Forelimb muscle (tissue), 1 donor: ENCODE measurements at places on chromosomes 2 and 18. TPM values are rescaled to one million over a fixed set of nuclear protein-coding genes. Genes with fewer than 3 reads are reported as not detected.

Gene MFSD6
- 9.3 TPM for polyA plus RNA-seq

Gene COMMD1
- polyA plus RNA-seq: 63.9 TPM

Gene SERPINB12
- polyA plus RNA-seq: 0.53 TPM

Gene PLEKHH2
- polyA plus RNA-seq: 7.4 TPM

Gene FBLN7
- polyA plus RNA-seq: 9.2 TPM

Gene CCDC148
- polyA plus RNA-seq: 0.44 TPM

Gene GAREM2
- polyA plus RNA-seq: 3.9 TPM

Gene KLHL41
- polyA plus RNA-seq: 4,199 TPM

Gene ANKRD30BL
- not detected for polyA plus RNA-seq

Gene DNER
- polyA plus RNA-seq: 2.2 TPM

Gene DNAH6
- polyA plus RNA-seq: 0.10 TPM

Gene LHCGR
- polyA plus RNA-seq: 0.15 TPM

Gene FZD7
- polyA plus RNA-seq: 24.4 TPM

Gene POTEC
- polyA plus RNA-seq: not detected

Gene UGT1A5
- not detected for polyA plus RNA-seq

Gene FTCDNL1
- 1.4 TPM for polyA plus RNA-seq

Gene LDAH
- 10.1 TPM for polyA plus RNA-seq

Gene COL5A2
- polyA plus RNA-seq: 346 TPM

Gene GKN2
- not detected for polyA plus RNA-seq

Gene ITGA6
- polyA plus RNA-seq: 84.2 TPM

Gene CD207
- polyA plus RNA-seq: 0.19 TPM

Gene PDCD1
- polyA plus RNA-seq: 0.13 TPM
